ENCODE measurements at places on chromosomes 3 and 15.

DNA sequence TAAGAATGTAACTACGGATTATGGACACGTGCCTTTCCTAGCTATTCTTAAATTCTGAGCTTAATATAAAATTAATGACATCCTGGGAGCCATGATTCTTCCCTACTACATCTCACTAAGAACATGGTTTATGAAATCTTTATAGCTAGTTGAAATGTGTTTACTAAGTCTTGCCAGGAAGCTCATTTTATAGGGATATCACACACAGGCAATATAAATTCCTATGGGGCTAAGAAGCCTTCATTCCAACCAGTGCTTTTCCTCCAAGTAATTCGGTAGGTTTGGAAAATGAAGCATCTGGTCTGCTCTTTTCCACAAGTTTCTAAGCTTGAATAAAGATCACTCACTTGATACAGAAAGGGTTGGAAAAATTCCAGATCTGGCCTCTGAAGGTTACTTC, 802.6 kb downstream of the FHIT start:
- no peak for DNase-seq

GRCh38 chr15:82566690-82567089, 26.4 kb upstream of the RPS17 start:
- DNase-seq, result no peak

DNA sequence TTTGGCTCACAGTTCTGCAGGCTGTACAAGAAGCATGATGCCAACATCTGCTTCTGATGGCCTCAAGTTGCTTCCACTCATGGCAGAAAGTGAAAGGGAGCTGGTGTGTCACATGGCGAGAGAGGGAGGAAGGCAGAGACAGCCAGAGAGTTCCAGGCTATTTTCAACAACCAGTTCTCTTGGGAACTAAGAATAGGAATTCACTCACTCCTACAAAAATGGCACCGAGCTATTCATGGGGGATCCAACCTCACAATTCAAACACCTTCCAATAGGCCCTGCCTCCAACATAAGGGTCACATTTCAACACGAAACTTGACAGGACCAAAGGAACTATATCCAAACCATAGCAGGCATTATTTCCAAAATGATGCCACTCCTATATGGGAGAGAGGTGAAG, 299.5 kb upstream of the TGFBR2 start:
- DNase-seq, result no peak

DNA sequence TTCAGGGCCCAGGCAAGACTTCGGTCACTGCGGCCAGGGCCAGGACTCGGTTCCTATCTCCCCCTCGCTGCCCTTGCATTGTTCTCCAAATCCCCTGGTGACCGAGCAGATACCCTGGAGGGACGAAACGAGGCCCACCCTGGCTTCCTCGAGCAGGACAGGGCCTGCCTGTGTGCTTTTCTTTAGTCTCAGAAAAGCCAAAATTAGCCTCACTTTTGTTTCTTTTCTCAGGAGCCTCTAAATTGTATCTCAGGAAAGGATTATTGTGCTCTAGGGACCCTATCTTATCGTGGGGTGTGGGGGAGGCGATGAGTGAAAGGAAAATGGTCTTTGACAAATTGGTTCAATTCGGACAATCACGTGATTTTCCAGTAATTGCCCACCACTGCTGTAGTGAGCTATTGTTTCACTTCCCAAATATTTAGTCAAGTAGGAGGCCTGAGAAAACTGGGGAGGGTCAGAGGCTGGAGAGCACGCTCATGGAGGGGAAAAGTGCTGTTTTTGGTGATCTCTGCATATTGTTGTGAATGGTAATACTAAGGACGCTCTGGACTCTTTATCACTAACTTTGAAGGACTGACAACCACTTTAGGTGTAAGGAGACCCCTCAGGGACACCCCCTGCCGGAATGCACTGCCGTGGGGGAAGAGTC, 61.6 kb downstream of the TMEM44 start:
- no peak for DNase-seq

- DNase-seq, result no peak
Observed at GRCh38 chr3:10941972-10942371, 50.6 kb upstream of the SLC6A1 start.

DNA sequence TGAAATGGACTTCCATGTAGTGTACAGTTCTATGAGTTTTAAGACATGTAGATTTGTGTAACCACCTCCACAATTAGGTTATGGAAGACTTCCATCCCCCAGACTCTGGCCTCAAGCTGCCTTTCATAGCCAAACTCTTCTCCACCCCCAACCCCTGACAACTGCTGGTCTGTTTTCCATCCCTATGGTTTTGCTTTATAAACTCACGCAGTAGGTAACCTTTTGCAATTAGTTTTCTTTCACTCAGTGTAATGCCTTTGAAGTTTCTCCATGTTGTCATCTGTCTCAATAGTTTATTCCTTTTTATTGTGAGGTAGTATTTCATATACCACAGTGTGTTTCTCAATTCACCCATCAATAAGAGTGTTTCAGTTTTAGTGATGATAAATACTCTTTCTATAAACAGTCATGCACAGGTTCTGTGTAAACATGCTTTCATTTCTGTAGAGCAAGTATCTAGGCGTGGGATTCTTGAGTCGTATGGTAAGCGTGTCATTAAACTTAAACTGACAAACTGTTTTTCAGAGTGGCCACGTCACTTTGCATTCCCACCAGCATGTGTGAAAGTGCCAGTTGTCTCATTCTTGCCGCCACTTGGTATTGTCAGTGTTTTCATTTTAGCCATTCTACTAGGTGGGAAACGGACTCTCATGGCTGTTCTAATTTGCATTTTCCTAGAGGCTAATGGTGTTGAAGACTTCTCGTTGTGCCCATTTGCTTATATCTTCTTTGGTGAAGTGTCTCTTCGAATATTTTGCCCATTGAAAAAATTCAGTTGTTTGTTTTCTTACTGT, 47.3 kb upstream of the ALDH1A3 start:
- DNase-seq, result no peak

DNA sequence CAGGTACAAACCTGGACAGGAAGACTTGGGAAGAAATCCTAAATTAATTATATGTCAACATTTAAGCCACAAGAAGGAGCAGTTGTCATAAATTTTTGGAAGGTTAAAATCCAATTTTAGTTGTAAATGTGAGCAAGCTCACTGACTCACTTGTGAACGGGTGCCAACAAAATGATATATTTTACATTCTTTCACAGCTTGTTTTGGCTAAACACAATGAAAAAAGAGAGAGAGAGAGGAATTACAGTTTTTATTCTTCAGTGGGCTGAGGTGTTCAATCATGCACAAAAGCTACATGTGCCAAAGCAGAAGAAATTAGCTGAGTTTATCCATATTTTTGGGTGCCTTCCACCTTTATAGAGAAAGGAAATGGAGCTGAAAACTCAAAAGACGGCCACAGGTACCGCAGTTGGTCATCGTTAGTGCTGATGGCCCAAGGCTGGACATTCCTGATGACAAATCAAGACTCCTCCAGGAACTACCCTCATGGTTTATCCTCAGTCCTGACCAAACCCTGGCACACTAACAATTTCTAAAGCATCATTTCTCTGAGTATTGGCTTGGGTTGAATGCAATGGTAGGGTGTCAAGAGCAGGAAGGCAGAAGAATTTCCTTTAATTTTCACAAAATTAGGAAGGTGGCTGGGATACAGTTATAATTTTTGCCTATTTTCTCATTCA, 37.6 kb upstream of the WNT5A start:
- DNase-seq, result no peak
